H1 (cell line): ENCODE measurements at places on chromosomes 12 and 14. TPM values are rescaled to one million over a fixed set of nuclear protein-coding genes. Genes with fewer than 3 reads are reported as not detected.

Gene KRT80
- 0.05 and 0.06 TPM in 2 replicates for polyA plus RNA-seq

Gene MGST1
- polyA plus RNA-seq, result 268 and 478 TPM in 2 replicates

Gene ING4
- 28.6 and 29.3 TPM in 2 replicates for polyA plus RNA-seq

Gene CLEC2A
- polyA plus RNA-seq, result 0.24 and 0.63 TPM in 2 replicates

Gene FOXN4
- 0.29 and 0.78 TPM in 2 replicates for polyA plus RNA-seq

Gene ERP29
- polyA plus RNA-seq, result 85.9 and 88.7 TPM in 2 replicates

Gene GPRC5D
- polyA plus RNA-seq, result 0.45 and 0.60 TPM in 2 replicates
